ENCODE measurements at places on chromosomes 6 and 20.

GRCh38 chr20:46433051-46433450, 26.6 kb upstream of the ELMO2 start:
- no peak for DNase-seq

DNA sequence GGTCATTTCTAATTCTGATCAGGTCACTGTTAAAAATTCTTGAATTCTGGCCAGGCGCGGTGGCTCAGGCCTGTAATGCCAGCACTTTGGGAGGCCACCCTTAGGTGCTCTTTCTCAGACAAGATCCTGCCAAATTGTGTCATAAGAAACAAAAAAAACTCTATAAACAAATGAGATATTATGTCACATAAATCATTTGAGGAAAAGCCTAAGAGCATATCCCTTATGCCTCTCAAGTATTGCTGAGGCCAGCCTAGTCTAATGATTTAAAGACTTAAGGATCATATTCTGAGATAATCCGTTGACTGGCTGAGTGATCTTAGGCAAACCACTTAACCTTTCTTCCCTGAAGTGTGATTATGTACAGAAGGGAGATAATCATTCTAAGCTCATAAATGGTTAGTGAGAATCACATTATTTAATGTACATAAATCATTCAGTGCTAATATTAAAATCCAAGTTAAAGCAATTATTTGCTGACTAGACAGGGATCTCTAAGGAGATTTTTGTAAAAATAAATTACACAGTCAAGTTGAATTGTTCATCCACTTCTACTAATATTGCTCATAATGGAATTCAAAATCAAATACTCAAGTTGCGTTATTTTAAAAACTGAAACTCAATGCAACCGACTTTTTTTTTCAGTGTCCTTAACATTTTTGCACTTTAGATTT, 365.4 kb downstream of the PHF3 start:
- DNase-seq: no peak

DNA sequence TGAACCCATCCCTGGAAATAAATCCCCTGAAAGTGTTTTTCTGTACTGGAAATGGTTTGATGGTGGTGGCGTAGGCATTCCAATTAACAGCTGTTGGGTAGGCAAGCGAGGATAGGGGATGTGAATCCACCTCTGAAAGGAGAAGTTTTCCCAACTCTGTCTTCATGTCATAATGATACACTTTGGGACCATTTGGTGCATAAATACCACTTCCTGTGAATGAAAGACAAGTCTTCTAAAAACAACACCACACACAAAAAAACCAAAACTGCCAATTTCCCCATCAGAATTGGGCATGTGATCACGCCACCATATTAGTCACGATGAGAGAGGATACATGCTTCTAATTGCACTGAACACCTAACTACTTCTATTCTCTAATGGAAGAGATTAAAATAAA, 6.4 kb downstream of the VNN2 start:
- DNase-seq: no peak

DNA sequence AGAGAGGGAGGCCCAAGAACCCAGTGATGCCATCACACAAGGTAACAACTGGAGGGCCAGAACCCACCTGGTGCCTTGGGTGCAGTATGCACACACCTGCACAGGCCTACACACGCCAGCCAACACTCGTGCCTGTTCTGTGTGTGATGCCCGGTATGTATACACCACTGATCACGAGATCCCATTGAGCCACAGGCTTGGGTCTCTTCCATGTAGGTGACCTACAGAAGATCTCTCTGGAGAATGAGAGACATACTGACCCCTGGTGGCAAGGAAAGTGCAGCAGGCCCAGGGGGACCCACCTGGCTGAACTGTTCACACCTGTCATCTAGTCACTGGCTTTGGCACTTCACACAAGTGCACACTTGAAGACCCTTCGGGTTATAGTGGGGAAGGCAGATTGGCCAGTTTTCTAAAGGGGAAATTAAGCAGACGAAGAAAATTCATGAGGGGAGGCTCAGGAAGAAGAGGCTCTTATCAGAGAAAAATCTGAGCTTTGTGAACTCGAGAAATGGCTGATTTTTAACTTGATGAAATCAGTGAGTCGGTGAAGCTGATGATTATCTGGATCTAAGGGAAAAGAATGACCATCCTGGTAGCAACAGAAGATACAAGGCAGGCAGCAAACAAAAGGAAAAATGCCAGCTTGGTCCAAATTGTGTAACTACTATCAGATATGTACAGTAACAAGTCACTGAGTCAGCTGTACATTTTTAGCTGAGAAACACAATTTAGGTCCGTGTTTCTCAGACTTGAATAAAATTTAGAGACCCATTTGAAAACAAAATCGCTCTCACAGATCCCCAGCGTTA, 69.1 kb upstream of the PBOV1 start:
- DNase-seq: peak; percentile 50

- DNase-seq: peak; percentile 12
Measured at GRCh38 chr6:127190552-127190951, 72.1 kb downstream of the RSPO3 start.

DNA sequence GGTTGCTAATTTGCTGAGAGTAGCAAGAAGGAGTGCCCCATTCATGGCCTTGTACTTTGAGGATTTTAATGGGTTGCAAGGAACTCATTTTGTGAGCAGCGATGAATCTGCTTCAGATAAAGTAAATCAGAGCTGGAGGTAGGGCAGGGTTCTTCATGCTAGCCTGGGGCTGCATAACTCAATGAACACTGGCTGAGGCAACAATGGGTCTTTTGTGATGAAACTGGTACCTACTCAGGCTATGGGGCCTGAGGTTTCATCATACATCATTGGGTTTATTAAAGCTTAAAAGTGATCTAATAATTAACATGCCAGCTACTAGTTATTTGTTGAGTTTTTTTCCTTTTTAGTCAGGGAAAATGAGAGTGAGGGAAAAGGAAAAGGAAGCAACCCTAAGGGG, 106.9 kb downstream of the FAM50B start:
- DNase-seq: no peak

DNA sequence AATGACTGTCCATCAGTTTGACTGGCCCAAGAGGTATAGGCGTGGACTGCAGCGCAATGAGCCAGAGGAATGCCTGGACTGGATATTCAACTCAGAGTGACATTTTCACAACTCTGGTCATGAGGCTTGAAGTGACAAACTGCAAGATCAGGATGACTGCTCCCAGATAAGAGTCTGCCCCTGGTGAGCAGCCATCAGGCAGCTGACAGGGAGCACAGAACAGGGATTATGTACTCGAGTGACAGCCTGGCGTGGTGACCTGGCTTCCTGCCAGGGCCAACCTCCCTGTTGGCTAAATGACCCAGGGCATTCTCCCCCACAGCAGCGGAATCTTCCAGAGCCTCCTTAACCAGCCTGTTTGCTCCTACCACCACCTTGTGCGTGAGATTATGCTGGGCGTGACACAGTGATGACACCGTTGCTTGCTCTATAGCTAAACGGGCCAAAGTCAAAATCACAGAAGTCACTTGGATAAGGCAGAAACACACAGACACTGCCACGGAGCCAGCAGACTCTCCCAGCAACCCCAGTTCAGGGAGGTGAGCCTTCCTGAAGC, 209.1 kb upstream of the JARID2 start:
- DNase-seq: peak; percentile 8

DNA sequence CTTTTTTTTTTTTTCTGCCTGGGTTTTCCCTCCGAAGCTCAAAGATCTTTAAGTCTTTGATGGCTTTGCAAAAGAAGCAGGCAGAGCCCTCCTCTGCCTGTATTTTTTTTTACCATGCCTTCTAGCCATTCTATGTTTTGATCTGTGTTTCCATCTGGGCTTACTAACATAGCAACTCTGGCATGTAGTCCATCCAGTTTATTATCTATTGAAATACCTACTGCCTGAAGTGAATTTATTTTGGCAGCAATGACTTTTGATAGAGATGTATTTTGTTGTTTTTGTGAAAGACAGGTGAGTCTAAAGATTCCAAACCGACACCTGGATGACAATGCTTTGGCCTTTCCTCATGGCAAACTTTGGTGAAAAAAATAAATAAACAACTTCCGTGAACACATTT, 1157.7 kb upstream of the MAP3K7 start:
- DNase-seq: no peak

DNA sequence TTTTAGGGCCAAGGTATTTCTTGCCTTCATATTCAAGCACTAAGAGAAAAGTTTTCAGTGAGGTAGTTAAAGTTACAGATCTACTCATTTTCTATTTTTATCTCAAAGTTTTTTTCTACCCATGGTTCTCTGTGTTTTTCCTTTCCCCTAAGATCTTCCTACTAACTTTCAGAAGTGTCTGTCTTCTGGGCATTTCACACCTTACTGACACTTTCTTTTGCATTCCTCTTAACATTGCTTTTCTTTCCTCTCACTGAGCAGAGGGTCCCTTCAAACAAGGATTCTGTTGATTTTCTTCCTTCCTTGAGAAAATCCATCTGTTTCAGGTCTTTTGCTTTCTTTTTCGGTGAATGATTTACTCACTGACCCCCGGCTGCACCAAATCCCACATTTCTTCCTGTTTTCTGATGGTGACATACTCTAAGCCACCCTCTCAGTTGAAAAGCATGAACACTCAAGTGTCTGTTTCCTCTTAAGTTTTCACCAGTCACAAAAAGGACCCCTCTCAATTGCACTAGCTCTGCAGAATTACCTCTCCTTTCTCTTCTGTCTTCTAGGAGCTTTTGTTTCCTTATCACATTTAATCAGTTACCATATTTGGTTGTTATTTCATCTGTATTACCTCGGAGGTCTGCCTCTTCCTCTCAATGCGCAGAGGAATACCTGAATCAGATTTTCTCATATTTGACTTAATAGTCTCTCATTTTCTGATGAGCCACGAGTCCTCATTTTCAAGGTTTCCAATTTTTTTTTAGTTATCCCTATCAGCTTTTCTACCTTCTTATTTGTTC, 73.5 kb upstream of the RNF217 start:
- no peak for DNase-seq
